ENCODE measurements at places on chromosomes 3 and 15. TPM values are rescaled to one million over a fixed set of nuclear protein-coding genes. Genes with fewer than 3 reads are reported as not detected.

The CFAP100 gene
- not detected for polyA plus RNA-seq

The RAB5A gene
- 64.5 TPM for polyA plus RNA-seq

The CYP1A1 gene
- 0.02 TPM for polyA plus RNA-seq

The RRP9 gene
- polyA plus RNA-seq: 20.5 TPM

DNA sequence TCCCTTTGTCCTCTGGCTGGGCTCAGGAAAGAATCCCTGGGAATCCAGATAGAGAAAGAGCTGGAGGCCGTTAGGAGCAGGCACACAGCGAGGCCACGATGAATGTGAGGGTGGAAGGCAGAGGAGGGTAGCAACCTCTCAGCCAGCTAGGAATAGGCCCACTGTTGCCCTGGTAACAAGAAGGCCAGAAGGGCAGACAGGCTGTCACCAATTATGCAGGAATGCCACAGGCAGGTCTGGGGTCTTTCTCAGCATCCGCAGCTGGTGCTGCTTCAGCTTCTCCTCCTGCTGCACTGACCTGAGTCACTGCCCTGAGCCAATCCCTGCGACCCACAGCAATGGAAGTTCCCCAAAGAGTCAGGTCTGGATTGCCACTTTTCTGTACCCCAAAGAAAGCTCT is 62.8 kb upstream of the C3orf80 start:
- no peak for DNase-seq

DNA sequence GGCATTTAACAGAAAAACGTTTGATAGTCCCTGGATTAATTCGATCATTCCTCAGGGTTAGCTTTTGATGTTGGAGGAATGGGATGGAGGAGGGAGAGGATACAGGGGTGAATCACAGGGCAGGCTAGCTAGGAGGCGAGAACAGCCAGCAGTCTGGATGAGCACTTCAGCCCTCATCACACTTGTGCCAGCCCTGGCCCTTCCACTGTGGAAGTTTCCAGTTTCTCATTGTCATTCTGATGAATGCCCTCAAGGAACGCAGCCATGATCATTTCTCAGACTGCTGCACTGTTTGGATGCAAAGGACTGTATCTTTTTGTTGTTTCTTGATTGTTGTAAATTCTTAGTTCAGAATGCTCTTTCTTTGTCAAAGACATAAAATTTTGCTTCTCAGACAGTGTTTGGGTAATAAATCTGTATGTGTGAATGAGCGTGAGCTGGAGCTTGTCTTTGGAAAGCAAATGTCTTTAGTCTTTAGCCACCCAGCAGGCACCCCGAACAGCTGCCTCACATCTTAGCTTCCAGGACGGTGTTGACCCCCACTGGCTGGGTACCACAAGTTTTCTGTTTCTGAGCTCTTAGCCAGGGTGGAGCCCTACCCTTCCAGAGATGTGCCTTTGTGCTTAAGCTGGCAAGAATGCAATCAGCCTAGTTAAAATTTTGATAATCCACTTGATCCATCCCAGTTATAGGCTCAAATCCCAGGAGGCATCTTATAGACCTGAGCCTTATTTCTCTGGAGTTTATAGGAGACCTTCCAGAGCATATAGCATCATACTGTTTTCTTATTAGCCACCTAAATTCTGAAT is 121.1 kb downstream of the PDCD6IP start:
- DNase-seq: peak; percentile 11

GRCh38 chr3:64405211-64405835 is 180.1 kb upstream of the PRICKLE2 start:
- no peak for DNase-seq

Data from fibroblast of lung (primary cell).